ENCODE measurements at places on chromosomes 13 and 19.

- peak; percentile 53 for DNase-seq
Observed at GRCh38 chr13:74061926-74062595, 72.1 kb downstream of the KLF12 start.

DNA sequence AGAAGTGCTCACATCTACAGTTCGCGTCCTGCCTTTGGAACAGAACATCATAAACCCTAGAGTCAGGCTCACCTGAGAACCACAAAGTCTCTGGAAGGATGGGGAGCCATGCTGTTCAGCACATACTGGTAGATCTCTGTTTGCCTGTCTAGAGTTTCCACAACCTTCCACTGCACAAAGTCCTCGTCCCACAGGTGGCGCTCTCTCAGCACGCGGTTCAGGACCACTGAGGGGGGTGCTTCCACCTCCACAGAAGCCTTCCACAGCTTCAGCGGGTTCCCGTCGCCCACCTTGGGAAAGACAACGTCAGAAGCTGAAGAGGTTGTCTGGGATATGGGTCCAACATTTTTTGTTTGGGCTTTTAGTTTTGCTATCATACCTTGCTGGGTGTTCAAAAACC, 93.6 kb downstream of the KL start:
- DNase-seq = no peak

DNA sequence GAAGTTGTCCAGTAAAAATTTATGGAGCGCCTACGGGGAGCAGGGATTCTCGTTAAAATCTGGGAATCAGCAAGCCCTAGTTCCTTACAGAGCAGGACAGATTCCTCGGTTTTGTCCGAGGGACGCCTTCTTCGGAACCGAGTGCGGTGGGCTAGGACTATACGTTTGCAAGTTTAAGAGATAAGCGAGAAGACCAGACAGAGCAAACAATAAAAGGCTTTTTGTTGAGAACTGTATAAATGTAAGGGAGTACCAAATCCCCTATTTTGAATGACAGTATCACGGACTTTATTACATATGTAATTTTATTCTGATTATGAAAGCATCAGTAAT, 971 bp upstream of the ANKRD10 start:
- no peak for DNase-seq

DNA sequence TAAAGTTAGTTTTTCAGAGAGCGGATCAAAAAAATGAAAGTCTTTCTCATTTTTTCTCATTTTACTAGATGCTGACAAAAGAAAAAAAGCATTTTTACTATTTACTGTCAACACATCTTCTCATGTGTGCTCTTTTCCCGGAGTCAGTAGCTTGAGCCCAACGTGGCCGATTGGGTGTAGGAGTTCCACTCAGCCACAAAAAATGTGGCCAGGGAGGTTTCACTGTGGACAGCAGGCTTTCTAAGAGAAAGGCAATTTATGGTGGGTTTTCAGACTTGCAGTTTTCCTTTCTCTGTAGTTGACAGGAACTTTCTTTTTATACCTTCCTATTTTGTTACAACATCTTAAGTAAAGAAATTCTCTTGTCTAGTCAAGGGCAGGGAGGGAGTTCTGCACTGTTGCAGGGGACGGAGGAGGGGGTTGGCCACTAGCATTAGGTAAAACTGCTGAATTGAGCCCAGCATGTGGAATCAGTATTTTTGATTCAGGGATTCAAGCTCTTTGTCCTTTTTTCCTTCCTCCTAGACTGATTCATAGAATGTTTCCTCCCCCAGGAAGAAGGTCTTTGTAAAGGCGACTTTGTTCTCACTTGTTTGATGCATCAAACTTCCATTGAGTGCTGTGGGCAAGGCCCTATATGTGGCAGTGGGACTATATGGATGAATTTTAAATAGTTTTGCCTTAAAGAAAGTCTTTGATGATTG, 123.1 kb downstream of the B3GLCT start:
- DNase-seq = no peak

- DNase-seq = no peak
Observed at GRCh38 chr13:21020581-21020980, 40.8 kb downstream of the LATS2 start.

- no peak for DNase-seq
Observed at GRCh38 chr13:95492044-95492801, 60.3 kb upstream of the CLDN10 start.

GRCh38 chr13:41944635-41945397, 16.1 kb downstream of the VWA8 start:
- DNase-seq = no peak

DNA sequence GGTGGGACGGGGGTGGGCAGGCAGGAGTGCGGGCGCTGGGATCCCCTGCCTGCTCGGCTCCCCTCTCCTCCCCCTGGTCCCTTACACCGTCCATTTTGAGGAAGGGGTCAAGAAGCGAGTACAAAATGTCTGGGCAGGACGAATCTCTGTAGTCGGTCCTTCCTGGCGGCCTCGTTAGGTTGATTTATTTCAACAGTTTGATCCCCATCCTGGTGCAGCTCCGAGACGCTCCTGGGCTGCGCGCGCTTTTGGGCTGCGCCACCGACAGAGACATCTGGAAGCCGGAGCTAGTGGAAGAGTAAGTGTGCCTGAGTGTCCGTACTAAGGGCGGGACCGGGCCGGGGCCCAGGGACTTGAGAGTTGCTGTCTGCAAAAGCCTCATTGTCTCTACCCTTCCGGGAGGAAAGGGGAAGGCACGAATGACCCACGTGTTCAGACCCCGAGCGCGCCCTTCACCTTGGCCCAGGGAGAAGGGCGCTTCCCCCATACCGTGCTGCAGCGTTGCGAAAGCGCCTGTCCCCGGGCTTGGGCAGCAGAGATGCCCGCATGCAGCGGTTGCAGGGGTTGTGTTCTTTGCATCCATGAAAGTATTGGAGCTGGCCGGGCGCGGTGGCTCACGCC, 1.8 kb downstream of the ZNF114 start:
- no peak for DNase-seq

DNA sequence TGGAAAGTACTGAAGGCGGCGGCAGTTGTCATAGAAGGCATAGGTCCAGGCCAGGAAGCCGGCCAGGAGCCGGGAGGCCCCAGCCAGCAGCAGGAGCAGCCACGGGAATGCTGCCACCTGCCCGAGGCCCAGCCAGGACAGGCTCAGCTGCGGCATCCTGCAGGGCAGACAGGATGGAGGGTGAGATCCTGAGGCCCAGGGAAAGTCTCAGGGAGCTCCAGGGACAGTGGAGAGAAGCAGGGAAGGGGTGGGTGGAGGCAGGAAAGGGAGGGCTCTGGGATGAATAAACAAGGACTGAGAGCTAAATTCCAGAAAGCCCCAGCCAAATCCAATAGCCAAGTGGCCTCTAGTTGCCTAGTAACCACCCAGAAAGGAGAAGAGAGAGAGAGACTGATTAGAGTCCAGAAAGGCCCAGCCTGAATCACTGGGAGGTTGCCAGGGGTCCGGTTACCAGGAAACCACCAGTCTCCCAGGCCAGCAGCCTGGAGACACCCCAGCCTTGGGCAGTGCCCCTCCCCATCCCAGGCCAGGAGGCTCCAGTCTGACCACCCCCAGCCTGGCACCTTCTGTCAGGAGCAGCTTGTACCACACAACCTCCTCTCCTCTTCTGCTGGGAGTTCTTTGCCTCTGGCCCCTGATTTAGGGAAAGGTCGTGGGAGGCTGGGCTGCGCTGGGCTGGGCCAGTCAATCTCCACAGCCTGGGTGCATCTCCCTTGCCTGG, 7.5 kb upstream of the OR10H5 start:
- DNase-seq = no peak

GRCh38 chr19:37899966-37900365, 6.4 kb downstream of the WDR87 start:
- no peak for DNase-seq

GRCh38 chr19:1857648-1858326, 5.6 kb downstream of the KLF16 start:
- DNase-seq = no peak

DNA sequence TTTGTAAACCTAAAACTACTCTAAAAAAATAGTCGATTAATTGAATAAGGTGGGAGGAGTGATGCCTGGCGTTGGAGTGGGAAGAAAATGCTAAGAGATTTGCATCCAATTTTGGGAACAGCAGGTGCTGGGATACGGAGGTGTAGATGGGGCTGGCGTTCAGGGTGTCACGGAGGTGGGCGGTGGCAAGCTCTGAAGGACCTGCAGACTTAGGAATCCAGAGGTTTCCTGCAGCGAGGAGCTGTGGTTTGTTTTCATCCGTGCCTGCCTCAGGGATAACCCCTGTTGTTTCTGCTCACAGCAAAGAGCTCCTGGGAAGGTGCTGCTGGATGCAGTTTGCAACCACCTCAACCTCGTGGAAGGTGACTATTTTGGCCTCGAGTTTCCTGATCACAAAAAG, 166.4 kb upstream of the RNF113B start:
- no peak for DNase-seq

- DNase-seq = no peak
Observed at GRCh38 chr19:41328157-41328841, 18.3 kb downstream of the CCDC97 start.

GRCh38 chr19:5969476-5969875, 8.5 kb downstream of the RANBP3 start:
- DNase-seq = no peak

GRCh38 chr19:17281391-17282304, at the start of gene ANKLE1:
Gene ANKLE1, plus strand, starts transcription at chr19:17281901. Its CDS starts 20 bp downstream, at chr19:17281921.
- no peak for DNase-seq

GRCh38 chr19:19109601-19110000, 28.7 kb downstream of the TMEM161A start:
- DNase-seq = no peak

DNA sequence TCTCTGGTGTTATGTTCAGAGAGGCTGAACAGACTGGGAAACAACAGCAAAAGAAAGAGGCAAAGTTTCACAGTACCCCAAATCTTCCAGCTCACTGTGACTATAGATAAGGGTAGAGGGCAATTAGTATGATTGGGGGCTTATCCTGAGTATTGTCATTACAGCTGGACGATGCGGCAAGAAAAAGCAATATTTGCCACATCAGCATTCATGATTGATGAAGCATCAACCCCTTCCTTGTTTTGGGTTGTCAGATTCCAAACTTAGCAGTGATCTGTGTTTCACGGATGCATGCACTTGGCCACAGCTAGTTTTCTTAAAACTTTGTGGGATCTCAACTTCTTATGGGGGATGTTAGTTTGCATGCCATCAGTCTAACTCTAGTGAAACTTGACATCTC, 348.8 kb upstream of the SLITRK5 start:
- DNase-seq = no peak

DNA sequence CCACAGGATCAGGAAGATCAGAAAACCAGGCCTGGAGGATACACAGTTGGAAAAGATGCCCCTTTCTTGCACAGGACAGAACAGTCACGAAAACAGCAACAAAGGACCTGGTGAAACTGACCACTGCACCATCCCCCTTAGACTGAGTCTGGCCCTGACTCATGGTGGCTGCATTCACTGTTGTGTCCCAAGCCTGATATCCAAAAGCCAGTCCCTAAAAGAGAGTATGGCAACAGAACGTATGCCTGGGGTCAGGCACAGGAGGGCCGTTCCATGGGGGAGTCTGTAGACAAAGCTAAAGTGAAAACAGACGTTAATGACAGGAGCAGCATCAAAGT, 301.1 kb upstream of the NBEA start:
- no peak for DNase-seq

DNA sequence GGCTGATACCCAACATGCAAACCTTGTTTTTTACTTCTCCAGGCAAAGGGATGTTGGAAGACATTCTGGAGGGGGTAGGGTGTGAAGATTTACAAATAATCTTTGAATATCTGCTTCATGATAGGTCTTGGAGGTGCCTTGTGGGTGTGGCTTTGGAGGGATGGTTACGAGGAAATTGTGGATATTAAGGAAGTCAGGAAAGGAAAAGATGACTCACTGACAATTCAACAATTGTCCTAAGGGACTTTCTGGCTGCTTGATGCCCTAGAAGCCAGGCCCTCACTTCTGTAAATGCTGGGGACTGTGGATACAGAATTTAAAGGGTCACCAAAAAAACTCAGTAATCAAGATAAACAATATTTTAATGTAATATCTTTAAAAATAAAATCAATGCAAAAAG, 37.4 kb upstream of the ZNF527 start:
- no peak for DNase-seq

Measured in CD8-positive, alpha-beta memory T cell (primary cell).